ENCODE measurements at places on chromosomes 11 and 22.

GRCh38 chr11:22169833-22170232 is 23.1 kb upstream of the ANO5 start:
- no peak for DNase-seq

GRCh38 chr11:79129702-79130101 is 311.1 kb downstream of the TENM4 start:
- no peak for DNase-seq

- DNase-seq, result no peak
Measured at GRCh38 chr22:44219101-44219870, 38.6 kb downstream of the PARVG start.

DNA sequence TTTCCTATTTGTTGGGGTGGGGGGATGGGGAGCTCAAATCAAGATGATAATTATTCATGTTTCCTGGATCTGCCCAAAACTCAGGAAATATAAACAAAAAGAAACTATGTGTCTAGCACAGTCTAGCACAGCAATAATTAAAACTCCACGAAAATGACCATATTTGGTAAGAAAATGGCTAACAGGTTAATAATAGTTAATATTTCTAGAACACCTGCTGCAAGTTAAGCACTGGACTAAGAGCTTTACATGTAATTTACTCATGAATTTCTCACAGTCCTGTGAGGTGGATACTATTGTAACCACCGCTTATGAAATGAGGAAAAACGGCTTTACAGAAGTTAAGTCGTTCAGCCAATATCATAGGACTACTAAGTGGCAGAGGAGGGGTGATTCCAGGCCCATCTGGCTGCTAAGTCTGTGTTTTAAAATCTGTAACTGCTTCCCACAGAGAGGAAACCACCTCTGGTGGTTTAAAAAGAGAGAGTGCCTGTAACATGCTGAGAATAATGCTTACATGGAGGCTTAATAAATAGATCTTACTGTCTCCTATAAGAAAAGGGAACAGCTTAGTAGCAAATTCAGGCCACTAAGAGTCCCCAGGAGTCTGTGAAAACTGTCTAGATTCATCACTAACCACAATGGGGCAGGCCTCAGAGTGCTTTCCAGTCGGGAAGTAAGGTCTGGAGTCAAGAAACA is 11.0 kb upstream of the AMOTL1 start:
- no peak for DNase-seq

- no peak for DNase-seq
Measured at GRCh38 chr11:65288706-65289536, 25.7 kb upstream of the CDC42EP2 start.

All from CD4-positive, alpha-beta T cell (primary cell).